ENCODE measurements at places on chromosomes 7 and 10.

DNA sequence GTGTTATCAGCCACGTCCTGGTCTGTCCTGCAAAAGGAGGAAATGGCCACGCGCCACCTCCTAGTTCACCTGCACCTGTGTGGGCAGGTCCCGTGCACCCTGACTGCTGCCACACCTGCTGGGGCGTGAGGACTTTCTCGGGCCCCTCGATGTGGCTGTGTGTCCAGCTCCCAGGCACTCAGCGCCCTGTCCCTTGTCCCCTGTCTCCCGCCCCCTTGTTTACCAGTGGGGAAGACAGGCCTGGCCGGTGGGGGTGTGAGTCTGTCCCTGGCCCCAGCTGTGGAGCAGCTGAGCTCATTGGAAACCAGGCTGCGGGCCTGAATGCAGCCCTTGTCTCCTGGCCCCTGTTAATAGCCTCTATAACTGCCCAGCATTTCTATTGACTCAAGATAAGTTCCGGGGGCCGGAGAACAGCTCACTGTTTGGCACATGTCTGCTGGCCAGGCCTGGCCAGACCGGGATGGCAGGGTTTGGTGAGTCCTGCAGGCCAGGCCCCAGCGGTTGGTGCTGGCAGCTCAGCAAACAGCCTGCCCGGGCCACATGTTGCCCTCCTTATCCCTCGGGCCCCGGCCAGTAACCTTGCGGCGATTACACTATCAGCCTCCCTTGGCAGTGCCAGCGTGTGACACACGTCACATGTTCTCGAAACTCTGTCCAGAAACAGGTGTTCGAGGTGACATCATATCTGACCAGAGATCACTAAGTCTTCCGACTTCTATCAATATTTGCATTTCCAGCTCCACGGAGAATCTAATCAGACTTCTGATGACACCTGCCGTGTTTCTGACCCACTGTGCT is 52.1 kb downstream of the FOXL3 start:
- DNase-seq = no peak

GRCh38 chr10:79026341-79026761 is 42.4 kb upstream of the ZMIZ1 start:
- no peak for DNase-seq

- no peak for DNase-seq
Observed at GRCh38 chr10:33349268-33349667, 14.8 kb upstream of the NRP1 start.

- peak; percentile 36 for DNase-seq
Observed at GRCh38 chr7:102390697-102391484, 5.3 kb upstream of the PRKRIP1 start.

- no peak for DNase-seq
Observed at GRCh38 chr10:47087667-47088066, 176.4 kb downstream of the PTPN20 start.

DNA sequence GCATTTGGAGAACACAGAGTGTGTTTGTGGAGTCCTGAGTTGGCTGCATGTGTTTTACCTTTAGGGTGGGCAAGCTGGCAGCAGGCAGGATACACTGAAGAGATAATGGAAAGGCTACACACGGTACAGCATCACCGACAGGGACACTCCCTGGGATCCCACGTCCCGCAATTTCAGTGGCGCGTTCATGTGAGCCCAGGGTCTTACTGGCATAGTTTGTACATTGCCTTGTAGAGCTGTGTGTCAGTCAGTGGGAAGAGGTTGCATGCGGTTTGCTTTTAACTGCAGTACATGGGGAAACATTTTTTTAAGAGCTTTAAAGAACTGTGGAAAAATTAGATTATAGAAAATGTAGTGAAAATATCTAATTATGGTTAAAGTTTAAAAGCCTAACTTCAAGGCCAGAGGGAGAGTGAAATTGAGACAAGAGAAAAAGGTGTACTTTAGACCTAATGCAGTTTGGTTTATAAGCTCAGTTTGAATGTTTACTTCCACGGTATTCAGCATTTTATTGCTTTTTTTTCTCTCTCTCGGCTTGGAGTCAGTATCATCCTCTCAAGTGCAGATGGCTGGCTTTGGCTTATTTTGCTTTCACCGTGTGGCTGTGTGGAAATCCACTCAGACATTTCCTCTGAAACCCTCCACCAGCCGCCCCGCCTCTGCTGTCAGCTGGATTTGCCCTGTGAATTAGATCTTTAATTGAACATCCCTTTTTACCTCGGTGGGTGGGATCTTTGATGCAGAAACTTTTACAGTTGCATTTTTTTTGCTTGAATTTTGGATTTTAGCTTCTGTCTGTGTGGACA is 364.2 kb upstream of the COBL start:
- DNase-seq = no peak

- DNase-seq = no peak
Observed at GRCh38 chr10:80141696-80142460, 9.3 kb downstream of the PLAC9 start.

DNA sequence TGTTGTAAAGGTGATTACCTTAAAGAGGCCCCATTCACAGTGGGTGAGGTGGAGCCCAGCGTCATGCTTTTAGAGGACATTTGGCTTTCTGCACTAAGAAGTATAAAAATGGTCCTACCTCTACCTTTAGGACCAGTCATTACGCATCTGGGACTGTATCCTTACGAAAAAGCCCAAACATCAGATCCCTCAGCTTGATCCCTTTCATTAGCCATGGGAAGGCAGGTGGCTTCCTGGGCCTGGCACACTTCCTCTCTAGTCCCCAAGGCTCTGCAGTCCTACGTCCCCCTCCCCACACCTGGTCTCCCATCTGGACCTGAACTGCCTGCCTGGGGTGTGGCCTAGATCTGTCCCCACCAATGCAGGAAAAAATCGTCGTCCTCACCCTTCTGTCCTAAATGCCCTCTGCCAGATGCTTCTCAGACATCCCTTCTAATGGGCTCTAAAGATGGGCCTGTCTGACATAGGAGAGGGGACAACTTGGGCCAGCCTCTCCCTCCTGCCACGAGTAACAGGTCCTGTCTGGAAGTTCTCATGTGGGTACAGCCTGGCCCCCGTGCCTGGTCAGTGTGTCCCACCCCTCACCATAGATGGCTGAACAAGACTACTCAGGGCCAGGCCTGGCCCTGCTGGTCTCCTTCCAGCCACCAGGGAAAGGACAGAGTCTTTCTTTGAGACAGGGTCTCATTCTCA is 11.8 kb upstream of the SLC18A3 start:
- DNase-seq = no peak

- DNase-seq = no peak
Observed at GRCh38 chr10:16854623-16855022, 37.4 kb upstream of the RSU1 start.

DNA sequence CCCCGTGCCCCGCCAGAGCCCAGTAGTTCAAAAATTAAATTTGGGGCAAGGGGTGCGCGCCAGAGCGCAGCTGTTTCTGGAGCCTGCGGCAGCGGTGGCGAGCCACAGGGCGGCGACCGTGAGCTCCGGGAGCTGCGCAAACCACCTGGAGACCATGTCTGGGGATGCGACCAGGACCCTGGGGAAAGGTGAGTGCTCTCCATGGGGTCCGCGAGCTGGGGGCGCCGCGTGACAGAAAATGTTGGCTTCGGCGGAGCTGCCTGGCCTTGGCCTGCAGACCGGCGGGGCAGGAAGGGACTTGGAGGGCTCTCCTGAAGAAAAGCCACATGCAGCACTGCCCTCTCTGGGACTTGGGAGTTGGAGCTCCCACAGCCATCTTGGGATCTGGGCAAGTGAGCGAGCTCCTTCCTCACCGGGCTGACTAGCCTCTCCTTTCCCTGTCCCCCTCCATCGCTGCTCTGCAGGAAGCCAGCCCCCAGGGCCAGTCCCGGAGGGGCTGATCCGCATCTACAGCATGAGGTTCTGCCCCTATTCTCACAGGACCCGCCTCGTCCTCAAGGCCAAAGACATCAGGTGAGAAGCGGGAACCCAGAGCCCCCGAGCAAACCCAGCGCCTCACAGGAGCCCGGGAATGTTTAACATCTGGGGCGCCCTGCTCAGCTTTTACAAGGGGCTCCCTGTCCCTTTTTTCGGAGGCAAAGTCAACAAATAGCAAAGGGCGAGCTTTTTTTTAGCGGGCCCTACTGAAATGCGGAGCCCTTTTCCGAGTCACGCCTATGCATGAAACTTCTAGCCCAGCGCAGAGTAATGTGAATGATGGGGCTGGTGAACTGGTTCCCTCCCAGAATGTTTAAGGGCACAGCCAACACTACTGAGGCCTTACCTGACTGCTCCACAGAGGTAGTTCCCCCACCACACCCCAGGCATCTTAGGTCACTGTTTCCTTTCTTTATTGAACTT is 6.1 kb downstream of the GSTO2 start:
- DNase-seq = no peak

- no peak for DNase-seq
Observed at GRCh38 chr10:3169271-3169670, 3.3 kb downstream of the PITRM1 start.

- no peak for DNase-seq
Observed at GRCh38 chr10:70523549-70523948, 45.0 kb downstream of the PALD1 start.

DNA sequence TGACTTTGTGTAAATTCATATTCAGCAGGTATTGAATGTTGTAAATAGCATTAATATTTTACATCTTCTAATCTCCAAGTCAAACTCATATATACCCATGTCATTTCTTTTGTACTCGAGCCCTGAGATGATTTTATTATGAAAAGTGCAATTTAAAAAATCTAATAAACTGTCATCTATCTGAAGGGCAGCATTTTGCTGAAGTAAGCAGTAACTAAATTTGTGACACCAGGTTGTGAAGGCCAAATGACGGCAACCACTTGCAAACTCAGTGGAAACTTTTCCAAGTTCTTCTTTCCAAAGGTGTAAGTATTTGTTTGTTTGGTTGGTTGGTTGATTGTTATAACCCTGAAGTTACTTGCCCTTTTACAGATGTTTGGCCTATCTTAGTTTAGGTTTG is 188.3 kb downstream of the GPR37 start:
- DNase-seq = no peak
